Putamen (tissue), 1 donor: ENCODE measurements at places on chromosomes 3 and 15.

DNA sequence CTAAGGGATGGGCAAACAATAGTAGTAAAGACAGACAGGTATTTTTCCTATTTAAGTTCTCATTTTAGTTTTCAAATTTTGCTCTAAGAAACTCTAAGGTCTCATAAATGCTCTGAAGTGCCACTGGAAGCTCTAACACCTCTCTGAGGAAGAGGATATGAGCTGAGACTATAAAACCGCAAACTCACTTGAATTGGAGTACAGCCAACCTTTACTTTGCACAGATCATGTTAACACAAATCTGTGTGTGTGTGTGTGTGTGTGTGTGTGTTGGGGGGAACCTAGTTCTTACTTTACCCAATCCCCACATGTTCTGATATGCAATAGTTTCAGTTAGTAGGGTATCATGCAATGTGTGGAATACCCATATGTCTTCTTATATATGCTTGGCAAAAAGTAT is 446.8 kb downstream of the CHL1 start:
- DNase-seq, result no peak

GRCh38 chr3:43296565-43296964 is 10.2 kb downstream of the SNRK start:
- no peak for DNase-seq

DNA sequence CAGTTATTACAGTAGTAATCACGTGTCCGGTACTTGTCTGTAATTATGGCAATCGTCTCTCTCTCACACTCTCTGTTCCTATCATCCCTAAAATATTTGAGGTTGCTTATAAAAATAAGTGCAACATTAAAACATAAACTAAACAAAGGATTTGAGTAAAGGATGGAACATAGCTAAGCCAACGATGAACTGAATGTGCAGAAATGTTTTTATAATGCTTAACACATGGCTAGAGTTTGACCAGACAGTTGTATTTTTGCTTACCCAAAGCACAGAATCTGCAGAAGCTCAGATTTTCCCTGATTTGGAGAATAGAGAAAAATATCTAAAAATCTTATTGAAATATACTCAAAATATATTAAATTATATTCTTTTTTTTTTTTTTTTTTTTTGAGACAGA is 1030.9 kb downstream of the NAALADL2 start:
- no peak for DNase-seq

DNA sequence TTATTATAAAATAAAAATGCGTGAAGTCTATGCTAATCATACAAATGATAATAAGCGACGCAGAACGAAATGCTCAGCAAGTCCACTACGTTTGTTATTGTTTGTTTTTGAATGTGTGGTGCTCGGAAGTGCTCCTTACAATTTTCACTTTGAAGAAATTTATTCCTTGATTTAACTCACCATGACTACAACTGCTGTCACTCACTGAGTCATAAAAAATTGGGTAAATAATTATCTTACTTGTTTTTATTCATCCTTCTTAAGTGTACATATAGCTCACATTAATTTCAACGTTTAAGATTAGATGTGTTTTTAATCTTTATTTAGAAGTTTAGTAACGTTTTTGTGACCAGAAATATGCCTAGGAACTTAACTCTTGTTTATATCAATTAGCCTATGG is 66.7 kb upstream of the NANOGP8 start:
- no peak for DNase-seq

DNA sequence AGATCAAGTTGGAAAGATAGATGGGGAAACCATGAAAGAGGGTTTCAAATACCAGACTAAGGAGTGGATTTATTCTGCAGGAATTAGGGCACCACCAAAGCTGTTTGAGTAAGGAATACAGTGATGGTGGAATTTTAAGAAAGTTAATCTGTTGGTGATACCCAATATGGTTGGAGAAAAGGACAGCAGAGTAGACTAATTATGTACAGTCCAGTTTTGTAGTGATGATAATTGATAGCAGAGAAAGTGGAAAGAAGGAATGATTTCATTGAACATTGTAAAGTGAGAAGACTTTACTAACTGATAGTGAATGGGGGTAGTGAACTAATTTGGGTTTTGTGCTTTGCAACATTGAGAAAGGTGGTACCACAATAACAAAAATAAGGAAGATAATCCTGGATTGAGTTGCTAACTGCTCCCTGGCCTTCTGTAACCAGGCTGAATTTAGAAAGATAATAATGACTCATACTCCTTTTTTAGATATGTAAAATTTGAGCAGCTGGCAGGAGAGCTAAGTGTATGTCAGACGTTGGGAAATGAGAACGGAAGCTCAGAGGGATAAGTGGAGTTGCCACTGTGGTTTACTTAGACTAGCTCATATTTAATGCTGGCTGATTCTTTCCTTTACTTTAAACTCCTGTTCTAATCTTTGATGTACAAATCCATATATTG is 16.9 kb downstream of the TCAIM start:
- peak; percentile 68 for DNase-seq

- DNase-seq, result no peak
Measured at GRCh38 chr3:16205156-16205870, 30.8 kb downstream of the GALNT15 start.

DNA sequence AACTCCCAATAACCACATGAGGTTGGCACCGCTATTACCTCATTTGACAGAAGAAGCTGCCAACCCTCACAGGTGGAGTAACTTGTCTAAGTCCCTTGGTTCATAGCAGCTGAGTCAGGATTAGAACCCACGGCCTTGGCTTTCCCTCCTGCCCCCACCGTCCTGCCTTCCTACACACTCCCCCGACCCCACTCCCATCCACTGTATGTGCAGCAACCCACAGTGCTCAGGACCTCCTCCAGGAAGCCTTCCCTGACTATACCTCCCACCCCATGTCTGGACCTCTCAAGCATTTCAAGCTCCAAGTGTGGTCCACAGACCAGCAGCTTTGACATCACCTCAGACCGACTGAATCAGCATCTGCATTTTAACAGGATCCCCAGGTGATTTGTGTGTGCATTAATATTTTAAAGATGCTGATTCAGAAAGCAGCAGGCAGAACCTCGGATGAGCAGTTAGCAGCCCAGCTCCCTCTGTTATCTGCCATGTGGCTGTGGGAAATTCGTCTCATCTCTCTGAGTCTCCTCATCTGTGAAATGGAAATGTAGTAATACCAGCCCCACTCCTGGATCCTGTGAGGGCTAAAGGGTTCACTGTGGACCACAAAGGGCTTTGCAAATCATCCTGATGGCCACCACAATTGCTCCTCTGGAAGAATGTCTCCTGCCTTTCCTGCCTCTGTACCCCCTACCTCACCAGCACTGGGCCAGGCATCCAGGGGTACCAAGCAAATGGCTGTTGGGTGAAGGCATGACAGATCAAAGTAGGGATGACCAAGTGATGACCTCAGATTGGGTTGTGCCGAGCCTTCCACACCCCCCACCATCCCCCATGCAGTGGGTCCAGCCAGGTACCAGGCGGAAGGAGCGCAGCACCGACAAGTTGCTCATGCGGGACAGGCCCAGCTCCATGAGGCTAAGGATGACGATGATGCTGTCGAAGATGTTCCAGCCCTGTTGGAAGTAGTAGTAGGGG is 62.7 kb downstream of the SCN5A start:
- no peak for DNase-seq

DNA sequence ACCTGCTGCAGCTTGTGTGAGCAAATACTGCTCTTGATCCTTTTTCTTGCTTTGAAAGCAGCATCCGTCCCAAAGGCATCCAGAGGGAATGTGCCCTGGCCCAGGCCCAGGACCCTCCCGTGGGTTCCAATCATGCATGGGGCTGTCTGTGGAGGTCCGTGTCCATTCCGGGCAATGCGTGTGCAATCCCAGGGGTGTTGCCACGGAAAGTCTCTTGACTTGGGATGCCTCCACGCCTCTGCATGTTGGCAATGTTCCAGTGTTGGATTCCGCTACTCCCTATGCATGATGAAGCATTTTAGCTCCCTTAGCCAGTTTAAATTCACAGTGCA is 105.7 kb downstream of the SNRPN start:
- no peak for DNase-seq

DNA sequence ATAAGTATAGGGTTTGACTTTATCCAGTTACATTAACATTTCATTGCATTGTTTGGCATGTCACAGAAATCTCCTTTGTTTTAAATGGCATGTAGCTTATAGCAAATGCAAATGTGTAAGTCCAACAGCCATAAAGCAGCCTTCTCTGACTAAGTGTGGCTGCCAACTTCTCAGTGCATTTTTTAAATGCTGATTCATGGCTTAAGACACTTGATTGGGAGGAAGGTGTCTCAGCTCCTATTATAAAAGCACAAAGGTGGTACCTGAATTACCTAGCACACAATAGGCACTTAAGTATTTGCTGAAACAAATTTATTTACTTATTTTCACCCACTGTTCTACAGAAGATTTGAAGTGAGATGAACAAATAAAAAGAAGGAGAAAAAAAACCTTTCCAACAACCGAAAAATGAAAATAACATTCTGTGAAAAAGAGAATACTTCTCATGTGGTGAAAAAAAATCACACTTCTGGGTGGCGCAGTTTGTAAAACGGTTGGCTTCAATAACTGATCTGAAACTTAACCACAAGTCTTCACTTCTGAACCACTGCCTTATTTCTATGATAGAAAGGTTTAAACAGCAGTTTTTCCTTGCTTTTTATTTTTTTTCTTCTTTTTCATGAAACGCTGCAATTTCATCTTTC is 105.5 kb upstream of the ICE2 start:
- DNase-seq, result no peak

DNA sequence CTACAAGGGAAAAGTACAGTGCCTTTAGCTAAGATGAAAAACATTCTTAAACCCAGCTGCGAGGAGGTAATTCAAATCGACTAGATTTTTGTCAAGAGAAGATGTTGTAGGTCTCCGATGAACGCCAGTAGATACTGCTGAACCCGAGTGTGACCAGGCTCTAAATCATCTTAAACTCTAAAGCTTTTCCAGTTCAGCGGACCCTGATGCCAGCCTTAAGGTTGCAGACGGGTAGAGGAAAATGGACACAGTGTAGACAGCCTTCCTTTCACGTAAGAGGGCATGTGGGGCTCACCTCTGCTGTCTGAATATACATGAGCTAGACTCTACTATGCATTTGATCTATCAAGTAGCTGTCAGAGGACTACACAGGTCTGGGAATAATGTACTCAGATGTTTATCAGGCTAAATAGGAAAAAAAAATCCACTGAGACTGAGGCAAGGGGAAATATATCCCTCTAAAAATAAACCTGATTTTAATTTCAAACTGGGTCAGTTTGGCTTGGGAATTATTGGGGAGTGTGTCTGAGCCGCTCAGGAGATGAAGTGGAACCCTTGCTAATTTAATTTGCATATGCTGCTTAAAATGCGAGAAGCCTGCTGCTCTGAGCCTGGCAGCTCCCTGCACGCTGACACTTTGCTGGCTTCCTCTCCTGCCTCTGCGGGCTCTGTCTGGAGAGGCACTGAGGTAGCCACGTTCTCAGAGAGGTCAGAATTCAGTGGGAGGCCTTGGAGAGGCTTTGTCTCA is 151.9 kb downstream of the CADPS start:
- DNase-seq, result peak; percentile 2

- DNase-seq, result no peak
Measured at GRCh38 chr3:136925425-136926190, 32.2 kb upstream of the IL20RB start.

GRCh38 chr3:61381745-61382392 is 130.6 kb upstream of the FHIT start:
- peak; percentile 29 for DNase-seq

DNA sequence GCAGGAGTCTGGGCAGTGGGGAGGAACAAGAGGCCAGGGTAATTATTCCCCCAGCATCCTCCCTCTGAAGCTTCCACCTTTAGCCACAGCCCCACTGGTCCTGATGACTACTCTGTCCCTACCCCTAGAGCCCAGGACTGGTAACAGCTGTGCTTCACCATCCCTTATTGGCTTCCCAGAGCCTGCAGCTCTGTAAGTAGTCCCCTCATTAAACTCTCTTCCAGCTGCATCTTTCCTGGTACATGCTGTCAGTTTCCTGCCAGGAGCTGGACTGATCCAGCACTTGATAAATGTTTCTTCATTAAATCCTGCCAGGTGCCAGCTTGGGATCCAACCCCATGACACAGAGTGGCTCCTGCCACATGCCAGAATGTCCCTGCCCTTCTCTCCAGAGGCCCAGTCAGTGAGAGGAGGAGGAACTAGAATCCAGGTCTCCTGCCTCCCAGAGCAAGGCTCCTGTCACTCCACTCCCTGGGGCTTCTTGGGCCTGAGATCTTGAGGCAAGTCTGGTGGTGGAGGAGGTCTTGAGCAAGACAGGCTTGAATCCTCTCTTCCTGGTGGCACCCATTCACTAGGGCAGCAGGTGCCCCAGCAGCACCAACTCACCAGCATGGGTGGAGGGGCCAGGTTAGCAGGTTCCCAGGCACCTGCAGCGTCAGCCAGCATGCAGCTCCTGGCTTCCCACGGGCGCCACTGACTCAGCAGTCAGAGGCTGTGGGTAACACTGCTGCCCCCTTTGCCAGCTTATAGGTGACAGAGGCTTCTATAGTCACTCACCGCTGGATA is 27.6 kb downstream of the FBXW12 start:
- no peak for DNase-seq

GRCh38 chr3:158272081-158272480 is 162.2 kb downstream of the RSRC1 start:
- DNase-seq, result no peak

DNA sequence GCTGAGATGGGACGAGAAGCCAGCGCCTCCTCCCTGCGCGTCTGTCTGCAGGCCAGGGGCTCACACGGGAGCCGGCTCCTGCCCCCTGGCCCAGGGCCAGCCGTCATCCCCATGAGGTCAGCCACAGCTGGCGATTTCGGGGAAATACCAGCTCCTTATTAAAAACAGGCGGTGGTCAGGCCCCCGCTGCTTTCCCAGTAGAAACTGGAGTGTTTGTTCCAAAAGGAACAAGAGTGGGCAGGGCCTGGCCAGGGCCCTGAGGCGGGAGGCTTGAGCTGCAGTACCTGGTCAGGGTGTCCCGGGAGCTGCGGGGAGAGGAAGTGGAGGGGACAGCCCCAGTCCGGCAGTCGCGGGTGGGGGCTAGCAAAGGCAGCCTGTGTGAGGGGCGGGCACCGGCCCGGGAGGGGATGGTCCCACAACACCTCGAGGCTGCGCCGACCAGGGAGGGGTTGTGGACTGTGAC is 17.8 kb downstream of the MYL3 start:
- peak; percentile 39 for DNase-seq

- DNase-seq, result no peak
Measured at GRCh38 chr15:56098195-56098863, 104.9 kb upstream of the NEDD4 start.

GRCh38 chr3:185327062-185327461 is 35.9 kb upstream of the MAP3K13 start:
- DNase-seq, result no peak

GRCh38 chr3:38628835-38629234 is 20.7 kb downstream of the SCN5A start:
- no peak for DNase-seq
